ENCODE measurements at places on chromosomes 1 and 21.

DNA sequence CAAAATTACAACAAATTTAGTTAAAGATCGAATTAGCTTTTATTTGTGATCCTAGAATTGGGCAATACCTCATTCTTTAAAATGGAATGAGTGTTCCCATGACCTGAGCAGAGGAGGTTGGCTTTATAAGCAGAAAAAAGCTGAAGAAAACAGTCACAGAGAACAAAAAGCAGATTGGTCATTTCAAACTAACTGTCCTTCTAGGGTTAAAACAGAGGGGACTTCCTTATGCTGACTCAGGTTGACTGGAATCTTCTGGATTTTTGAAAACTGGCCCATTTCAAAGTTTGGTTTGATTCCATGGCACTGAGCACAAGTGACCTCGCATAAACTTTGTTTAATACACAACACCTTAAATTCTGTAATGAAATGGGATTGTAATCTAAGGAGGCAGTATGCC is 17.6 kb downstream of the NFASC start:
- no peak for DNase-seq

DNA sequence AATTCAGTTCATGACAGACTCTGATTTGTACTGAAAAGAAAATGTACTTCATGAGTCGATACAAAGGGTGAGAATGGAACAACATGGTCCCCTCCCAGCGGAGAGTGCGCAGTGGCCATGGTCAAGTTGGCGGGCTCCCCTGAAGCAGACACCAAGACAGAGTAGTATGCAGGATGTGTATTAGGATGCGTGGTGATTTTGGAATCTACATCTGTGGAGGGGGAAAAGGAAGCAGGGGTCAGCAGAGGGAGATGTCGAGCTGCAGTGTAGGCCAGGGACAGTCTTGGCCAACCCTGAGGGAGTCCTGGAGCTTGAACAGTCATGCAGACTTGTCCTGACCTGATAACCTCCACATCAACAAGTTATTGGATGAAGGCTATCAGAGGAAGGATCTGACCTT is 481.0 kb downstream of the OMA1 start:
- DNase-seq = peak; percentile 2

GRCh38 chr1:243315455-243315854 is 59.6 kb downstream of the SDCCAG8 start:
- DNase-seq = no peak

DNA sequence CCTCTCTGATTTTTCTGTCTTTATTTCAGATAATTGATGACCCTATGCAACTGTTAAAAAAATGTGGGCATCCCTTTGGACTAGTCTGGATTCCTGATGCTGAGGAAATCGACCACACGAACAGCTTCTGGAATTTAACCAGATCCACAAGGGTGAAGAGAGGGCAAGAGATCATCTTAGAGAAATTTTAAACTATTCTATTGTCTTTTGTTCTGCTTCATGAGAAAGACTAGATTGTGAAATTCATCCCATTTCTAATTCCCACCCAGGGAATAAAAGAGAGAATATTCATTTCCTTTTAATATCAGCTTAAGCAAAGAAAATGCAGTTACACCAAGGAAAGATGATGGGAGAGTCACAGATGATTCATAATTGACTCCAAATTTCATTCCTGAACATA is 71.8 kb downstream of the DUSP10 start:
- no peak for DNase-seq

DNA sequence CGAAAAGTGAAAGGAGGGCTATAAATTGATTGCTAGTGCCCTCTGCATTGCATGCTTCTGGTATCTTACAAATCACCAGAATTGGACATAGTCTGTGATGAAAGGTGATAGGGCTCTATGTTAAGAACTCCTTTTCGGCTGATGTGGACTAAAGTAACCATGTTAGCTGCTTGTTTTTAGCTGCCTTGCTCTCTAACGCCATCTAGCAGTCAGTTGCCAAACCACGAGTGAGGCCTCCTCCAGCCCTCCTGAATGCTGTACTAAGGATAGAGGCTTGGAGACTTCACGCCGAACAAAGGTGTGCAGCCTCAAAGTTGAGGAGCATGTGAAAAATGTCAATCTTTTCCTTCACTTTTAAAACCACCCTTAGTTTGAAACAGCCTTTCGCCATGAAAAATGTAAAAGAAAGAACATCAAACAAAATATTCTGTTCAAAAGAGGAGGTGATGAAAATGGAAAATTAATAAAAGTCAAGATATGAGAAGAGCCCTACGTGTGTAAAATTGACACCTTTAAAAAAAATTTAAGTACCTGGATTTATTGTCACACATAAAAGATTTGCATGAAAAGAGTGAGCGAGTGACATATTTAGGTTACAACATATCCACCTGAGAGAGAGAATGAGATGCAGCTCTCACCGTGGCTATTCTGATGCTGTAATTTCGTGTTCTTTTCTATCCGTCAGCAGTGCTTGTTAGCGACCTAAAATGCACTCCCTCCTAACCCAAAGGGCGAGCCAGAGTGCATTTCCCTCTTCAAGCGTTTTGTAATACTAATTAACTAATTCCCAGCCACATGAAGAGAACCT is 8.1 kb downstream of the LRRC53 start:
- DNase-seq = peak; percentile 70

DNA sequence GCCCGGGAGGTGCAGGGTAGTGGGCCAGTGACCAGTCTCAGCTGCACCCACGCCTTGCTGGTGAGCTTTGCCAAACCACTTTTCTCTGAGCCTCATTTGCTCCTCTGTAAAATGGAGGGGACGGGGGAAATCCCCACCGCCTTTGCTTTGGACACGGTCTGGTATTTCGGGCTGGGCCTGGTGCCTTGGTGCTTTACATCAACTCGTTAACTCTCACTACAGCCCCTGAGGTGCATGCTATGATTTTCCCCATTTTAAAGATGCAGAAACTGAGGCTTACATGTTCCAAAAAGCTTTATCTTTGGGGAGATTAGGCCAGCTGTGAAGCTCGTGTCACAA is 116.1 kb upstream of the RUNX3 start:
- no peak for DNase-seq

GRCh38 chr1:212188599-212189351 is 96.4 kb upstream of the PPP2R5A start:
- no peak for DNase-seq

DNA sequence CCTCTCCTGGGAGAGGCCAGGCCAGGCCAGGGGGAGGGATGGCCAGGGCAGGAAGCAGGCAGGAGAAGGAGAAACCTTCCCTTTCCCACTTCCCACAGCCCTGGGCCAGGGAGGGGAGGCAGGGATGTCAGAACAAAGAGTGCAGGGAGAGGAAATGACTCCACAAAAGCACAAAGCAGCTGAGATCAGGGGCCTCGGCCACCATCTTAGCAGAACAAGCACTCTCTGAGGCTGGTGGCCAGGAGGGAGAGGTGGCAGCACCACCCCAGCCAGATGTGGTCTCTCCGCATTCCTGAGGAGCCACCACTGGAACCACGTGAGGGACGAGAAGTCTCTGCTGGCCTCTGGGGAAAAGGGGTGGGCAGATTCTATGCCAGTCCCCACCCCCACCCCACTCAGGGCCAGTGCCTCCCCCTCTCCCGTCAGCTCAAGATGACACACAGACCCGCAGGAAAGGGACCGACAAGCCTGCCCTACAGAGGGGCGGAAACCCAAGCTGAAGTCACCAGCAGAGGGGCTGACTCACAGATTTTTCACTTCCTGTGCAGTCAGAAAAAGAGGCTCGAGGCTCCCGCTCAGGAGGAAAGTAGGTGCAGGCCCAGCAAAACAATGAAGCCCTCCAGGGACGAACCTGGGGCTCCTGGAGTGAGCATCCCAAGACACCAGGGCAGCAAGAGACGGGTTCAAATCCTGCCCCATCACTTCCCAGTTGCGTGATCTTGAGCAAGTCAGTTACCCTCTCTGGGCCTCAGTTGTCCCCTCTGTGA is 24.1 kb upstream of the ALDH4A1 start:
- DNase-seq = peak; percentile 36

- DNase-seq = no peak
These were observed 127.0 kb downstream of the PLPP3 start for GRCh38 chr1:56452027-56453011.

GRCh38 chr1:201250326-201251011 is 32.8 kb upstream of the PKP1 start:
- no peak for DNase-seq

DNA sequence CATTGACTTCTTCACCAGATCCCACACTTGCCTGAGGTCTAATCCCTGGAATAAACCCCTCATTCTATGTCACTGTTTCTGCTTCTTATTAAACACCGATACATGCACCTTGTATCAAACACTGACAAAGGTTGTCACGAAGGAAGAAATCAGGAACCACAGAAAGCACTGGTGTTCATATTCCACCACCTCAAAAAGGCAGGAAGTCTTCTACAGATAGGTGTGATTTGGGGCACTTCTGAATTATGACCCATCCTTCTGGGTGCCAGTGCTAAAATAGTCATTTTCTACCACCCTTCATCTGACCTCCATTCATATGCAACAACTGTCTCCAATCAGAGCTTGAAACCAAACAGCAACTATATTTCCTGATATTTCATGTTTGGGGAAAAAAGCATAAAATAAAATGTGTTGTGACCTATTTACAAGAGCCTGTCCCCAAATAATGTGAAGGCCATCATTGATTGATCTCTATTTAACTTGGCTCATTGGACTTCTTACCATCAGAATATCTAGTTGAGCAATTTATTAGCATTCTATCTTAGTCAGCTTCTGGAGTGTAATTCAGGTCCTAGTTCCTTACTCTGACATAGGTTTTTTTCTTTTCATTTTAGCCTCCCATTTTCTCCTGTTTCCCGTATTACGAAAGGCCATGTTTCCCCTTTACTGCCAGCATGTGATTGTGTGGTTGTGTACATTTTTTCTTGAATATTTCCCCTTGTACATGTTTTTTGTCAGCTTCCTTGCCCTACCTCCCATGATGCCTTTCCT is 43.1 kb downstream of the DUSP10 start:
- no peak for DNase-seq

- no peak for DNase-seq
These were observed 194.7 kb downstream of the BARHL2 start for GRCh38 chr1:90522432-90522831.

- no peak for DNase-seq
These were observed 106.8 kb downstream of the EPHB2 start for GRCh38 chr1:22817462-22817861.

- DNase-seq = no peak
These were observed 490.2 kb downstream of the BRINP3 start for GRCh38 chr1:189987509-189987908.

GRCh38 chr1:47703981-47704596 is 266.2 kb downstream of the FOXD2 start:
- peak; percentile 19 for DNase-seq

DNA sequence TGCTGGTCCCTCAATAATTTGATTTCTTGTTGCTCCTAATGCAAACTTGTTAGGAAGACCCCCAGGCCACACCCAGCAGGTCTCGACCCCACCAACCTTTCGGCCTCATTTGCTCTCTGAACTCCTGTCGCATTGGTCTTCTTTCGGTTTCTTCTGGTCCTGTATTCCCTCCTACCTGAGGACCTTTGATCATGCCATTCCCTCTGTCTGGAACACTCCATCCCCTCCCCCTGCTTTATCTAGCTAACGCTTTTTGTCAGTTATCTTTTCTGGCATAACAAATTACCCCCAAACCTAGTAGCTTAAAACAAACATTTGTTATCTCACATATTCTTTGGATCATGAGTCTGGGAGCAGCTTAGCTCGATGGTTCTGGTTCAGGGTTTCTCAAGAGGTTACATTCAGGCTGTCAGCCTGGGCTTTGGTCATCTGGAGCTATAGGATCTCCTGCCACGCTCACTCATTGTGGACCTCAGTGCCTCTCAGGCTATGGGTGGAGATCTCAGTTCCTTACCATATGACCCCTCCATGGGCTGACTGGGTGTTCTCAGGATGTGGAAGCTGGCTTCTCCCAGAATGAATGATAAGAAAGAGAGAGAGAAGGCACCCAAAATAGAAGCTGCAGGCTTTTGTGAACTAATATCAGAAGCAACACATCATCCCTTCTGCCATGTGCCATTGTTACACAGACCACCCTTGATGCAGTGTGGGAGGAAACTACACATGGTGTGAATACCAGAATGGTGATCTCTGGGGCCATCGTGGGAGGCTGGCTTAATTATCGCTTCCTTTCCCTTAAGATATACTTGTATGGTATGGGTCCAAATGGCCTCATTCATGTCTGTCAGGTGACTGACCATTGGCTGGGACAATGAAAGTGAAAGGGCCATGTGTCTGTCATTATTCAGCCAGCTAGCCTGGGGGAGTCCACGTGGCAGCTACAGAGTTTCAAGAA is 29.1 kb upstream of the BCAR3 start:
- DNase-seq = peak; percentile 56

Data from OCI-M1 (cell line).